ENCODE measurements at places on chromosomes 11 and 22.

GRCh38 chr11:20672575-20672974, 3.2 kb downstream of the NELL1 start:
- ATAC-seq: no peak

GRCh38 chr11:132490978-132491377, 1041.3 kb downstream of the OPCML start:
- ATAC-seq: no peak

DNA sequence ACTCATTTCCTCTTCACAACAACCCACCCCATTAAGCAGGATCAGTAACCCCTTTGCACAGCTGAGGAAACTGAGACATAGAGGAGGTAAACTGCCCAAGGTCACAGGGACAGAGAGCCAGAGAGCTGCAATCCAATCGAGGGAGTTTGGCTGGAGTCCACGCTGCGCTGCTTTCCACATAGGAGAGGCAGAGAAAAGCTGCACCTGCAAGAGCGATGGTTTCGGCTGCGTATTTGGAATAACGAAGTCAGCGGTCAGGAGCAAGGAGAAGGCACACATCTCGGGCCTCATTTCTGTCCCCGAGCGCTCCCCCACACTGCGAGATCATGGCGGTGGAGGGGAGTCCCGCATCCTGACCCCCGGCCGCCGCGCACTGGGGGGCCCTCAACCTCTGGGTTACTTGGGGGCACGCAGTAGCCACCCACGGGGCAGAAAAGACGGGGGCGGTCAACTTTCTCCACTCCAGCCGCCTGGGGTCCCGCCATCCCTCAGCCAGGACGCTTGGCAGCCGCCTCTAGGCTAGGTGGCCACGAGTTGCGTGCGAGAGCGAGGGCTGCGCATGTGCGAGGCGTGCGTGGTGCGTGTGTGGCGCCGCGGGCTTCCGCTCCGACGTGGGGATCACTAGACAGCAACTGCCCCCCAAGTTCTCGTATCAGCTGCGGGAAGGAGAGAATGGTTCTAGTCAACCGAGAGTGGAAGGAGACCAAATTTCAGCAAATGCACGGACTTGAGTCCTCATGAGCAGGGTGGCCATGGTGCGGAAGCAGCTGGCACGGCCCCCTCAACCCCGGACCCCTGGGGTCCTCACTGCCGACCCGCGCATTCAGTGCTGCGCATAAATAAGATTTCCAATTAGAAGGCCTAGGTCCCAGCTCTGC, 42.3 kb upstream of the CLDN5 start:
- ATAC-seq: no peak

DNA sequence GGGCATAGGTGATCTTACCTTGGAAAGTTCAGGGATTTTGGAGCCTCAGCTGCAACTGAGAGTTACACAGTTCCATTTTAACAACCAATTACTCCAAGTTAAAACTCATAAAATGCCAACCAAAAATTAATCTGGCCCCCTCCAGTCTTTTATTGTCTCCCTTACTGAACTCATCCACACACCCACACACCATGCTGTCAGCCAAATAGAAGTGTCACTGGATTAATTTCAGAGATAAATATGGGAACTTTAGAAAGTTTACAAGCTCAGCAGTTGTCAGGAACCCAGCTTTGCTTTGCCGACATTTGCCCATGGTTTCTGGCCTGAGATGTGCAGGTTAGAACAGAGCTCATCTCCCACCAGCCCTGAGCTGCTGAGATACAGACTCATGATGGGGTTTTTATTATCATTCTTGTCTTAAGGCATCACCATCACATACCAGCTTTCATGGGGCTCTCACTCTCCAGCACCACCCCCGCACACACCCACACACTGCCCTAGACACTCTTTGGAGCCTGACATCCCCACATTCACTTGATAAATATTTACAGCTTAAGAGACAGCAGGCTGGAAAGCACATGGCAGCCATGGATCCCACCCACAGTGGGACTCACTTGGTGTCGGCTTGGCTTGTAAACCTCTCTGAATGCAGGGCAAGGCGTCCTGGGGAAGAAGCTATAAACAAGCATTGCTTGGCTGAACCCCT, 23.7 kb upstream of the CTR9 start:
- peak; percentile 24 for ATAC-seq

- peak; percentile 76 for ATAC-seq
These were observed 104.6 kb upstream of the ANO3 start for GRCh38 chr11:26227301-26227746.

DNA sequence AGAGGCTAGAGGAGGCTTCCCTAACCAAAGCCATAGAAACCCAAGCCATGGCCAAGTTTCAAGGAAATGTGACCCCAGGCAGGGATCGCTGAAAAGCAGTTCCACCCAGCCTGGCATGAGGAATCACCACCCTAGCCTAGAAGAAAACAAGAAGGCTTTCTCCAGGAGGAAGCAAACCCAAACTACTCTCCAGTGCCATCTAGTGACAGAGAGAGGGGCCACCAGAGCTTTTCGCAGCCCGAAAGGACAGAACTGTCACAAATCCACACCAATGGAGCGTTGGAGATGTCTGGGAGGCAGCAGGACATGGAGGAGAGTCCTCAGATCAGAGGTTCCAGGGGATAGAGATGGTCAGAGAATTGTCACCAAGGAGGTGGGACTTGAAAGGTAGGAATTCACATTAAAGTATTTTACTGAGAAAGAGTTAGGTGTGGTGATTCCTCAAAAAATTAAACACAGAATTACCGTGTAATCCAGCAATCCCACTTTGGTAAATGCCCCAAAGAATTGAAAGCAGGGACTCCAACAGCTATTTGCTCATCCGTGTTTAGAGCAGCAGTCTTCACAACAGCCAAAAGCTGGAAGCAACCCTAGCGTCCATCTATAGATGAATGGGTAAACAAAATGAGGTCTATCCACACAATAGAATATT, 67.3 kb upstream of the NUP50 start:
- ATAC-seq: peak; percentile 43

DNA sequence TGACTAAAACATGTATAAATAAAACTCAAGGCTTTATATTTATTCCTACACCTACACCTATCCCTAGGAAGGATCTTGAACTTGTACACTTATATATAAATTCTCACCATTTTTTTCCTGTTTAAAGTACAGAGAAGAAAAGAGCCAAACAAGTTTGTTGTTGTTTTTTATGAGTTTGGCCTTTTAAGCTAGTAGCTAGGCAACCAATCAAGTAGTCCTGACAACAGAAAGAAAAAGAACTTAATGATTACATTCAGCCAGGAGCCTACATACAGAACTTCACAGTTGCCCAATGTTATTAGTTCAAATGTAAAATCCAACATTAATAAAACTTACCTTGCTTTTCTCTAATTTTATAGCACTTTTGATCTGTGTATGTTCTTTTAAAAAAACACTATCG, 316.2 kb downstream of the SOX6 start:
- ATAC-seq: no peak

DNA sequence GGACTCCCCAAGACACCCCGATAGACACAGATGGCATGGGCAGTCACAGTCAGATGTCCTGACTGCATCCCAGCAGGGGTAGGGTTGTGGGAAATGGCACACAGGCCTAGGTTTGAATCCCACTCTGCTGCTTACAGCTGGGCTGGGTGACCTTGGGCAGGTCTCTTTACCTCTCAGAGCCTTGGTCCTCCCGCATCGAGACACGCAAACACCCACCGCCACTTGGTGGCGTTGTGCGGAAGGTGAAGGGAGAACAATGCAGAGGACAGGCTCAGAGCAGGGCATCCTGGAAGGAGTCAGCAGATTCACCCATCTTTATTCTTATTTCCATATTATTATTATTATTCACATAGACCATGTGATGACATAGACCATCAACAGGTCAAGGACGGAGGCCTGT, 140.5 kb downstream of the MIAT start:
- ATAC-seq: no peak

- no peak for ATAC-seq
These were observed 4.7 kb downstream of the ACY3 start for GRCh38 chr11:67645521-67646461.

- ATAC-seq: no peak
These were observed 30.8 kb upstream of the ALDH3B2 start for GRCh38 chr11:67705264-67705663.

DNA sequence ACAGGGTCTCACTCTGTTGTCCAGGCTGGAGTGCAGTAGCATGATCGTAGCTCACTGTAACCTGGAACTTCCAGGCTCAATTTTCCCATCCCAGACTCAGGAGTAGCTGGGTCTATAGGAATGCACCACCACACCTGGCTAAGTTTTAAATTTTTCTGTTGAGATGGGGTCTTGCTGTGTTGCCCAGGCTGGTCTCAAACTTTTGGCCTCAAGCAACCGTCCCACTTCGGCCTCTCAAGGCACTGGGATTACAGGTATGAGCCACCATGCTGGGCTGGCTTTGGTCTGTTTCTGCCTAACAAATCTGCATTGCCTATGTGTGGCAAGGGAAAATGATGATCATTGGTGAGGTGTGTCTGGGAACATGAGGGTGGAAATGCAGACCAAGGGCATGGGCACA, 59.3 kb upstream of the CLMP start:
- no peak for ATAC-seq

DNA sequence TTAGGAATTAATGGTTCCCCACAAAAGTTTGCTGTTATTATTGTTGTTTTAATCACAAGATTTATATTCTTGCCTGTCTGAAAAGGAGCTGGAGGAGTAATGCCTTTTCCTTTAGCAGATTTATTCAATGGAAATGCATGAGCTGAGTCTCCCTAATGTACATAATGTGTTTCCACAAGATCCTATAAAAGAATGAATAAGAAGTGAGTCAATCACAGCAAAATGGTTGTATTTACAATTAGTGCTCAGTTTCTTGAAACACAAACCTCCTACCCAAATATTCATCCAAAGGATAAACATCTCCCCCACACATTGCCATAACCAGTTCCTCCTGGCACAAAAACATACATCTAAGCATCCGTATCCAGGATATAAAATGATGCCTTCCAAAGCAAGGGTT, 33.3 kb downstream of the ME3 start:
- no peak for ATAC-seq

- no peak for ATAC-seq
These were observed 48.8 kb downstream of the SPECC1L start for GRCh38 chr22:24319451-24319850.

GRCh38 chr11:76609736-76610370, 60.7 kb downstream of the LRRC32 start:
- ATAC-seq: no peak

DNA sequence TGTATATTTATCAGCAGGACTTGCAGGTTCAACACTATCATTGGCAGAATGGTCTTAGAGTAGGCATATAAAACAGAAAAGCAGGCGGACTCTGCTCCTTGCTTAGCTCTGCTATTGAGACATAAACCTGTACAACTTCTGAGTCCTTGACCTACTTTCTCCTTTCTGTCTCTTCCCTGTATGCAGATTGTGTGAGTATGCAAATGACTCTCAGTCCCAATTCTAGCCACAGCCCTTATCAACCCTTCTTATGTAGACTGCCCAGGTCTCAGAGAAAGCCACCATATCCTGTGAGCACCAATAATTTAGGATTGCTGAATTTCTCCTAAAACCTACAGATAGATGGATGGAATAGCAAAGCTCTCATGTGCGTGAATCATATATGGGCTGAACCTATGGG, 367.6 kb upstream of the DDI1 start:
- no peak for ATAC-seq

DNA sequence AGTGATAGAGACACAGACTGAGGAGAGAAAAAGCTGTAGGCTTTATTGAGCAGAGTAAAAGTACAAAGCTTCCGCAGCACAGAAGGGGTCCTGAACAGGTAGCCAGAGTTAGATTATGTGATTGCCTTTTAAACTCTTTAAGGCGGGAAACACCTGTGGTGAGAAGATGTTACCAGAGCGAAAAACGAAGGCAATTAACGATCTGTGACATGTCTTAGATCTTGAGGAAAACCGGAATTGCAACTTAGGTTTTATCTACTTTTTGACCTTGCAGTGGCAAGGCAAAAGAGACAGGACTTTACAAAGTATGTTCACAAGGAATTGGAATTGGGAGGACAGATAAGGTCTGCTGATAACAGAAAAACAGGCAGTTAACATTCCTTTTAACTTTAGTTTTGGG, 493.6 kb upstream of the FAT3 start:
- no peak for ATAC-seq

DNA sequence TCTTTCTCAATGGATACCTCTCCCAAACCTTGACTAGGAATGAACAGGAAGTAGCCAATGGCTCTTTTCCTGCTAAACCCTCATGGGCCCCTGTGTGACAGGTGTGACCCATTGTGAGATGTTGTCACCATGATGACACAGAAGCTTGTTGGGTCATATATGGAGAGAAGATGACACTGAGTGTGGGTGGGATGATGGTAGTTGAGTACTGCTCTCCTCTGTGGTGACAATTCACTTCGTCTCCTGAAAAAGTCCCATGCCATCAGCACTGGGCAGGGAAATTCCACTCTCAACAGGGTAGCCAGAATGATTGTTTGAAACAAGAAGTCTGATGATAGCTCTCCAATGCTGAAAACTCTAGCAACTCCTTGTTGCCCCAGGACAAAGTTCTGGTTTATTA, 94.0 kb upstream of the SEZ6L start:
- ATAC-seq: no peak

DNA sequence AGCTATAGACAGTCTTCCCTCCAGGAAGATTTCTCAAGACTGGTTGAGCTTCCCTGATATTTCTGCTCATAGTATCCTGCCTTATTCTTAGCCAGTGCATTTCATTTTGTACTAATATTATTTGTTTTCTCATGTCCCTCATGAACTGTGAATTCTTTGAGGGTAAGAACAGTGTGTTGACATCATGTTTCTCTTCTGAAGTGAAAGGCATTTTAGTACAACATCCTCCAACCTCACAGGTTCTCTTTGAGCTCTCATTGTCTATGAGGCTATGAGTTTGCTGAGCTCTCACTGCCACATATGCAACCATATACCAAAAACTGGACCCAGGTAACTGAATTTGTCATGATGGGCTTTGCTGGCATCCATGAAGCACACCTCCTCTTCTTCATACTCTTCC, at the start of gene OR6Q1:
Gene OR6Q1 (plus strand): TSS at position 301 of the 400 bp plus-strand sequence. CDS start 0 bp downstream, at position 301.
- ATAC-seq: no peak

DNA sequence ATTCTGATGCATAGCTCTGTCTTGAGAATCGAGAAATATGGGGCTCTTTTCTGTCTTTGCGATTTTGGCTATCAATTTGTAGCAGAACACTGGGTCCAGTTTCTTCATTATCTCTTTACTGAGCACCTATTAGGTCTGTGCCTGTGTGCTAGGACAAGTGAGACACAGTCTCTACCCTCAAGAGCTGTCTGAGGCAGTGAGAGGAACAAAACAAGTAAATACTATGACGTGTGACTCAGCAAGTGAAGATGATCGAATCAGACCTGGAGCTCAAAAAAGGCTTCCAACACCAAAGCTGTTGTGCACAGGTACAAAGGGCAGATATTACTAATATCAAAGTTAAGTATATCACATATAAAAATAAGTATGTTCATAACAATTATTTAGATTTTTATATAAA, 52.4 kb downstream of the LGR4 start:
- ATAC-seq: no peak

DNA sequence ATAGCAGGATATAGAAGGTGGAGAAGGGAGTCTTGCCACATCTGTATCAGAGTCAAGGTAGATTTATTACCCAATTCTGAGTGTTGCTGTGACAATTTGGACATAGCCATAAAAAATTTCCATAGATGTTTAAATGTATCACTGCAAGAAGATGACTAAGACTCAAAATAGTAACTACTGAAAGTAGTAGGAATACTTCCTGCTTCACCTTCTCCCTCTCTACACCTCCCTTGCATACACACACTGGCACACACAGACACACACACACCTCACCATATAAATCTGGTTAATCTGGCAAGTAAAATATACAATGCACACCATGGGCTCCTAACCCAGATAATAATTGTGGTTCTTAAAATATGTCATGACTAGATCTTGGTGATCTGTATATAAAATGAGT, 5.2 kb upstream of the ZDHHC13 start:
- ATAC-seq: no peak
